CD4-positive, alpha-beta T cell treated with Interferon alpha-2 for 1 hour (primary cell): ENCODE measurements at places on chromosomes 11 and 22.

DNA sequence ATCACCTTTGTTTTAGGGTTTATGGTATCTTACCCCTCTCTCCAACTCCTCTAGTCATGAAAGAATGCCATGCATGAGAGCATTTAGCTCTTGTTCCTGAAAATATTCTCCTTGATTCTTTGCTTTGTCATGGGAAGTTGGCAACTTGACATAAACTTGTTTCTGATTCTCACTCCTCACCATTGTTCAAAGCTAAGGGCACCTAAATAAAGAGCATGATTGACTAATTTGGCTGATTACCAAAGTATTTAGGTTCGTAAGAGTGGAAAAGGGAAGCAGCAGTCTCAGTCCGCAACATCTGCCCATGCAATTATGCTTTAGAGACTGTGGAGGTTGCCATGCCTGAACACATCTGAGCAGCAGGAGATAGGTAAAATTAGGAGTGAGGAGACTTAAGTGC is 26.4 kb downstream of the OR52K1 start:
- no peak for DNase-seq

DNA sequence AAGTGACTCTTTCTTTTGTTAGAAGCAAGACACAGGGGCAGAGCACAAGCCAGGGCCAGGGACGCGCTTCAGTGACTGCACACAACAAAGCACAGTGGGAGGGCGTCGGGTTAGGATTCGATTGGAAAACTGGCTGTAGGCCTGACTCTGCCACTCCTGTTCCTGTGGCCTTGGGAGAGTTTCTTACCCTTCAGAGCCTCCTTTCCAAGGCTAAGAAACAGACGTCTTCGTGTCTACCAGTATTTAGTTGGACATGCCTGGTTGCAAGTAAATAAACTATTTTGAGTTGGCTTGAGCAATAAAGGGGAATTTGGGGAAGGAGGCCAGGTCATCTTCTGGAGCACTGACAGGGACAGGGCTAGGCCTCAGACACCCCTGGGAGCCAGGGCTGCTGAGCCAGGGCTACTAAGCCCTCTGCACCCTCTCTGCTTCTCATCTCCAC is 549.1 kb downstream of the INSC start:
- DNase-seq, result no peak

GRCh38 chr22:19167106-19167869 is 11.2 kb downstream of the SLC25A1 start:
- no peak for DNase-seq

DNA sequence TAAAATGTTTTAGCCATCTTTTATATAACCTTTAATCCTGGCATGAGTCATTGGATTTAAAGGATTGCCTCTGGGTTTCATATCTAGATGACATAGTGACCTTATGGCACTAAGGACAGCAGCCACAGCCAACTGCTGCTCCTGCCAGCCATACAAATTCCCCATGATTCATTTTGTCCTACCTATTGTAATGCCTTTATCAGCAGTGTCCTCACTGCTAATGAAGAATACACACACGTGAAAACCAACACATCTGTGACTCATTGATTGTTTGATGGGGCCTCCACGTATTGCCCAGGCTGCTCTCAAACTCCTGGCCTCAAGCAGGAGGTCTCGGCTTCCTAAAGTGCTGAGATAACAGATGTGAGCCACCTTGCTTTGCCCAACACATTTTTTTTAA is 1.8 kb downstream of the LDHAL6A start:
- no peak for DNase-seq

GRCh38 chr11:12174128-12174476 is 63.7 kb downstream of the MICAL2 start:
- no peak for DNase-seq
